ENCODE measurements at places on chromosomes 1 and 21.

- peak; percentile 43 for DNase-seq
Observed at GRCh38 chr1:152347116-152347728, 12.6 kb downstream of the FLG2 start.

DNA sequence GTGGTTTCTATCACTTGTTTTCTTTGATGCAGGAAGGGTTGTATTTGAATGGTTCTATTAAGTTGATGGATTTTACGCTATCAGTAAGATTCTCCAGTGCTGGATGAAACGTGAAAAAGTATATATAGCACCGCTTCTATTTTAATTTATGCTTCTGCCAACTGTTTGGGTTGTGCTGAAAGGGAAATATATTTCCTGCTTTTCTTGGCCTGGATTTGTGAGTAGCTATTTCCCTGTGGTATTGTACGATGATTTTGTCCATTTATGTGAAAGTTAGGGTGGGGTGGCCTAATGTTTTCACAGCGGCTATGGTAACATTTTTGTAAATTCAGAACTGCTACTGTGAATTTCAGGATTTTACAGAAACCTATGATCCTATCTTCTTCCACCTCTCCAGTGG lies 322 bp downstream of the C1orf162 start:
- DNase-seq, result no peak

GRCh38 chr1:192066202-192066601 lies 92.1 kb upstream of the RGS18 start:
- no peak for DNase-seq

- DNase-seq, result no peak
Observed at GRCh38 chr1:80837066-80837465, 963.7 kb upstream of the ADGRL2 start.

DNA sequence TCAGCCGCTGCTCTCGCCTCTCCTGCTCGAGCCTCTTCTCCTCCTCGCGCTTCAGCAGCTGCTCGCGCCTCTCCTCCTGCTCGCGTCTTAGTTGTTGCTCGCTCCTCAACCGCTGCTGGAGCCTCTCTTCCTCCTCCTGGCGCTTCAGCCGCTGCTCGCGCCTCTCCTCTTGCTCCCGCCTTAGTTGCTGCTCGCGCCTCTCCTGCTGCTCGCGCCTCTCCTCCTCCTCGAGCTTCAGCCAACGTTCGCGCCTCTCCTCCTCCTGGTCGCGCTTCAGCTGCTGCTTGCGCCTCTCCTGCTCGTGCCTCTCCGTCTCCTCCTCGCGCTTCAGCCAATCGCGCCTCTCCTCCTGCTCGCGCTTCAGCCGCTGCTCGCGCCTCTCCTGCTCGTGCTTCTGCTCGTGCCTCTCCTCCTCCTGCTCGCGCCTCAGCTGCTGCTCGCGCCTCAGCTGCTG lies 3.7 kb downstream of the TCHH start:
- no peak for DNase-seq

GRCh38 chr1:150234566-150235293 lies 1.2 kb downstream of the ANP32E start:
- peak; percentile 86 for DNase-seq

DNA sequence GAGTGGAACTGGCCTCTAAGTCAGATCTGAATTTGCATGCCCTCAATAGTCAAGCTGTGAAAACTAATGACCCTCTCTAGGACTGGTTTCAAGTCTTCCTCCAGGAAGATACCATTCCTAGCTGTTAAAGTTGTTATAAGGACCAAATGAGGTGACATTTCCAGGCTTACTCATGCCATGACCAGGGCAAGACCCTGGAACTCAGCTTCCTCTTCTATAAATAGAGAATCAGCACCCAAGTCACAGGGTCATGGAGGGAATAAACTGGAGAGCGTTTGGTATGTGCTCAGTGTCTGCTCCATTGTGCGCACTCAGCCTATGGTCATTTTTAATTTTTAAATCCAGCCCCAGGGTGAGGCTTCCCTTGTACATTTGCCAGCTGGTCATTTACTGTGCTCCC lies 2.5 kb downstream of the S100A9 start:
- no peak for DNase-seq

DNA sequence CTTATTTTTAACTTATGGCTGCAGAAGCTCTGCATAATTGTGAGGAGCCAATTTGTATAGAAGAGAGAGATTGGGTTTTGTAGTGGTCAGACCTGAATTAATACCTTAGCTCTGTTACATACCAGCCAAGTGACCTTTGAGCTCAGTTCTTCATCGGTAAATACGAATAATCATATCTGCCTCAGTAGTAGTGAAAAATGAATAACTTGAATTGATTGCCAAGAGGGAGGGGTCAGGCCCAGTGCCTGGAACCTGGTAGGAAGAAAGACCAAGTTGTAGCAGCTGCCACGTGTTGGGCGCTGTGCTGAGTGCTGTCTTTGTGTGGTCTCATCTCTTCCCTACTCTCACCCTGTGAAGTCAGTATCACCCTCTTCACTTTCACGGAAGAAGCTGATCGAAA lies 247.5 kb downstream of the PBX1 start:
- no peak for DNase-seq

DNA sequence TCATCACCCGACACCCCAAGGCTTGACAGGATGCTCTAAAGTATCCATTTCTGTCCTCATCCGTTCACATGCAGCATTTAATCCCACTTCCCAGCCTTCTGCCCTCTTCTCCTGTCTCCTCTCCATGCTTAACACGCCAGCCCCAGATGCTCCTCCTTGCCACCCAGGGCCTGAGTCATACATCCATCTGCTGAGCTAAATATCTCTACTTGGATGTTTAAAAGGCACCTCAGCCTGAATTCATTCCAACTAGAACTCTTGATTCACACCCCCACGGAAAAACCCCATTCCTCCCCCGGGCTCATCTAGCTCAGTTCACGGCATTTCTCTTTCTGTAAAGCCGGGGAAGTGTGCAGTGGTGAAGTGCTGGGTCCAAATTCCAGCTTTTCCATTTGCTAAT lies 27.7 kb downstream of the TEX35 start:
- no peak for DNase-seq

DNA sequence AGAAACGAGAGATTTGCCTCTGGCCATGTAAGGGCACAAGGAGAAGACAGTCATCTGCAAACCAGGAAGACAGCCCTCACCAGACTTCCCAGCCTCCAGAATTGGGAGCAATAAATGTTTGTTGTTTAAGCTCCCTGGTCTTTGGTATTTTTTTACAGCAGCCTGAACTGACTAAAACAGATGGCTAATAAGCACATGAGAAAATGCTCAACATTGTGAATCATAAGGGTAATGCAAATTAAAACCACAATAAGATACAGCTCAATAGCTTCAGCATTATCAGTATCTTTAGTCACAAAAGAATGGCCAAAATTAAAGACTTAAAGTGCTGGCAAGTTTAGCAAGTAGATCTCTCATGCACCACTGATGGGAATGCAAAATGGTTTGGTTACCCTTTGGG lies 11.7 kb downstream of the UBE2G2 start:
- DNase-seq, result no peak

DNA sequence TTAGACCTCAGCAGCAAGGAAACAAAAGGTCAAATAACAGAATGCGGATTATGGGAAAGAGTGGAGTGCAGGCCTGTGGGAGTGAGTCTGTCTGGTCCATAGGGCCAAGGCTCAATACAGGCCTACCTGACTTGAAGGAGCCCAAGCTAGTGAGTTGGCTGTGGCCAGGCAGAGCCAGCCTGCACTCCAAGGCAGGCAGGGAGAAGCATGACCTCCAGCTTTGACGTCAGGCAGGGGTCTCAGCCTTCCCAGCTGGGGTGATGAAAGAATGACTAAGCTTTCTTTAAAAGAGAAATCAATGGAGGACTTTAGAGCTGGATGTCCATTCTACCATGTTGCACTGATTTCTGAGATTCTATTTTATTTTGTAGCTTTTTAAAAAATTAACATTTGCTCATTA lies 62.8 kb downstream of the RHOU start:
- no peak for DNase-seq

GRCh38 chr1:67759066-67759465 lies 74.1 kb downstream of the GADD45A start:
- DNase-seq, result no peak

DNA sequence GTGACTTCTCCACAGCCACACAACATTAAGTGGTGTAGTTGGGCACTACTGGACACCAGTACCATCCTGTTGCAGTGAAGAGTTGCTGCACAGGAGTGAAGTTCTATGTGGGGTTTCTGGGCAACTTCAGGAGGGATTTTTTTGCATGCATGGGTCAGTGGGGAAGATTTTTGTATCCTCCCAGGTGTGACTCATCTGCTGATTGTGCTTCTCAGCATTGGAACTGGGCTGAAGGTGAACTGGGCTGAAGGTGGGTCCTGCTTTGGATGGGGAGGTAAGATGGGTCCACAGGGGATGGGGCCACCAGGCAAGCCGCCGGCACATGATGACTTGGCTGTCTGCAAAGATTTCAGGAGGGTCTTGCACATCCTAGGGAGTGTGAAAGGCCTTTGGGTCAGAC lies 2.6 kb downstream of the SERINC2 start:
- DNase-seq, result no peak

- DNase-seq, result no peak
Observed at GRCh38 chr21:27975514-27975913, 1008.6 kb upstream of the ADAMTS5 start.

DNA sequence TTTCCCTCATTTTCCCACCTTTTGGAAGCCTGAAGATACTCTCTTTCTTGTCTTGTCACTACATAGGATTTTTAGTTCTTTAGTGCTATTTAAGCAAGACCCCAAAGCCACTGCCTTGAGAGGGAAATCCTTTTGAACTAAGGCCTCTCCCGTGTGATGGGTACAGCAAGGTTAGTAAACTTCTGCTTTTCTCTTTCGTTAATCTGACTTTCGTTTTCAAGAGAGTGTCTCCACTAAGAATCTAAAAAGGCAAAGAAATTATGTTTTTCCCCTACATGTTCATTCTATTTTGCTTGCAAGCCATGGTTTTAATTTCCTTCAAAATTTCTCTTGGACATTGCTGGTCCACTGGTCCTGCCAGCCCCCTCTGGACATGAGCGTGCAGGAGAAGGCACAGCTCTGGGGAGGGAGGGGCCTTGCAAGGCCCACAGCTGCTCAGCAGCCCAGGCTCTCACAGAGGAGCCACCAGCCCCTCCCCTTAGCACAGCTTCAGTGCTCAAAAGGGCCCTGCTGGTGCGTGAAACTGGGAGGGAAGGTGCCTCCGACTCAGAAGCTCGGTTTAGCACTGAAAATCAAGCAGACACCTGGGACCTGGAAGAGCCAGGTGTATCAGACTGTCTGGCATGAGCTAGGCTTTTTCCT lies 210.9 kb upstream of the GALNT2 start:
- no peak for DNase-seq

DNA sequence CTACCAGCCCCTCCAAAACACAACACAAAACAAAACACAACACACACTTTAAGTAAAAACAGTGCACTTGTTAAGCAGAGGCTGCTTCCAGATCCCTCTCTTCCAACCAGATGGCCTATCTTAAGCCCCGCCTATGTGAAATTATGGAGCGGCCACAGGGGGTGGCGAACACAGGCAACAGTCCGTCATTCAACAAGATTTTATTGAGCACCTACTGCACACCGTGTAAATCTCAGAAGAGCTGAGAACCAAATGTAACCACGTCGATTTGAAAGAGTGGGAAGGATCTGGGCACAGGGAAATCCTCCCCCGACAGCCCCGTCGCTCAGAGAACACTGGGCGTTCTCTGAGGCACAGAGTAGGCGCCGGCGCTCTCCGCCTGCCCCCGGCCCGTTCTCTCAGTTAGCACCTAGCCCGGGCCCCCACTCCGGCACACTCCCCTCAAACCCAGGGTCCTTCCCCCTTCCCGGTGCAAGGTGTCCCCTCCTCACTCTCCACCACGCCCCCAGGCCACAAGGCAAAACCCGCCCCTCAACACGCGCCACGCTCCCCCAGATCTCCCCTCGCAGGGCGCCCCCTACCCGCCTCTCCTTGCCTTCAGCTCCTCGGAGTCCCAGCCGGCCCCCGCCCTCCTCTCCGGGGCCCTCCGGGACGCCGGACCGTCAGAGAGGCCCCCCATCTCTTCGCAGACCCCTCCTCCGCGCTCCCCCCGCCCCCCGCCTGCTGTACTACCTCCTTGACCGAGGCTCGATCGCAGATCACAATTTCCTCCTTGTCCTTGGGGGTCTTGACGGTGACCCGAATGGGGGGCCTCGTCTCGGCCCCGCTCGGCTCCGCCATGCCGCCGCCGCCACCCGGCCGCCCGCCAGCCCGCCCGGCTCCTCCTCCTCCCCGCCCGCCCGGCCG lies 483 bp downstream of the UBQLN4 start:
- peak; percentile 67 for DNase-seq

GRCh38 chr21:37877888-37878684 lies 38.2 kb downstream of the KCNJ6 start:
- DNase-seq, result no peak

- DNase-seq, result no peak
Observed at GRCh38 chr1:99849413-99849743, 783 bp upstream of the AGL start.

- no peak for DNase-seq
Observed at GRCh38 chr1:89873770-89874169, 52.9 kb downstream of the LRRC8D start.

DNA sequence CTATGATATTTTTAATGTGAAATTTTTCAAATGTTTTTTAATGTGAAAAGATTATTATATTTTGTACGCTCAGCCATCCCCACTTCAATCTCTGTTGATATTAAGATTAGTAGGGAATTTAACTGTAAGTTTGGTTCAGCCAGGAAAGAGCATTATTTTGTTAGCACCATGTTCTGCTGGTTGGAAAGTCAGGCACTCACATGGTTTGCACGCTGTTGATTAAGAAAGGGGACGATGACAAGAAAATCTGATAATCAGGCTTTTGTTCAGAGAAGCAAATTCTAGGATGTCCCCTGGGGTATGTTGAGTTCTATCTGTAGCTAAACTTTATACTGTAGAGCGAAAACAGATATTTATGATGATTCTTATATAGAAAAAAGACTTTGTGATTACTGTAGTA lies 115.1 kb downstream of the OSBPL9 start:
- no peak for DNase-seq

DNA sequence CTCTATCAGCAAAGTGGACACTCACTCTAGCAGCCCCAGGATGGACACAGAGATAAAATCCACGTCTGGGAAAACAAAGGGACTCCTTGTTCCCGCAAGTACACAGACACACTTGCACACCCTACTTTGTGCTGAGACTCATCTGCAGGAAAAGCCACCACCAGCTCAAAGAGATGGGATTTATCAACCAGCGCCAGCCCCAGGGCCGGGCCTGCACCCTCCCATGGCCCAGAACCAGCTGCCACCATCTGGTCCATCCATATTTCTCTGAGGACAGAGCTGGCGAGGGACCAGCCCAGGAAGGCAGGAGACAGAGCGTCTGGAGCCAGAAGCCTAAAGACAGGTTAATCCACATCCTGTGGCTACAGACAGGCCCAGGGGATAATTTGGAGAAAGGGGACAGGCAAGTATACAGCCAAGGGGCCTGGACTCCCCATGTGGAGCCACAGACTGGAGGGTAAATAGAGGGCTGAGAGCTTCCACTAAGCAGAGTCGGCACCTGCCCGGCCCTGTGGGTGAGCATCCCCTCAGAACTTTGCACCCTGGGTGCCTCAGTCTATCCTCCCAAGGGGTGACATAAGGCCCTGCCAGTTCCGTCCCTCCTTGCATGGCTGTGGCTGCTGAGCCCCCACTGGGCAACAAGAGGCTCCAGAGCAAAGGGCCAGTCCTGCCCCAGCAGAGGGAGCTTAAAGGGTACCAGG lies 233.9 kb downstream of the PTPRU start:
- DNase-seq, result no peak

- DNase-seq, result no peak
Observed at GRCh38 chr1:194654956-194655355, 1468.5 kb upstream of the B3GALT2 start.

- no peak for DNase-seq
Observed at GRCh38 chr1:109517337-109517736, 7.8 kb upstream of the AMIGO1 start.

- no peak for DNase-seq
Observed at GRCh38 chr1:12287869-12288268, 58.0 kb downstream of the VPS13D start.

Data from adrenal gland (tissue), 19 donors.